ENCODE measurements at places on chromosomes 2 and 18.

DNA sequence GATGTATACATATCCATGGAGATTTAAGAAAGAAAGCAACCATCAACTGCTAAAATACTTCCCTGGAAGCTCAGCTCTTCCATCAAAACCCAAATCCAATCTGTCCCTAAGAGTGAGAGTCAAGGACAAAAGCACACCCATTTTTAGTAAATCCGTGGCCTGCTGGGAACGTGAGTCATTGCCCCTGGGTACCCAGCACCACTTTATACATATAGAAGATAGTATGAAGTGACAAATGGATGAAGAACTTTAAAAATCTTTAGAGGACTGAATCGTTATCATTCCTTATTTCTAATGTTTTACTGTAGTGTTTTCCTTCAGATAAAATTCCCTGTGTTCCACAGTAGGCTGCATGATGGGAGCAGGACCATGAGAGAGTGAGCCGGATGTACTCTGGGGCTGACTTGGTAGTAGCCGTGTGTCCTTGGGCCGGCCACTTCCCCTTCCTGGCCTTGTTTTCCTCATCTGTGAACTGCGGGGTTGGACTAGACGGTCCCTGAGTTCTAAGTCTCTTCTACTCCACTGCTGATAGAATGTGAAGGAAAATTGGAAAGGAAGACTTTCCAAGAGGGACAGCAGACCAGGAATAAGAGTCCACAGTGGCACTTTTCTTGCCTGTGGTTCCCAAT, 28.5 kb upstream of the CEP68 start:
- DNase-seq = no peak

- DNase-seq = no peak
These were observed 93.6 kb downstream of the FTCDNL1 start for GRCh38 chr2:199757233-199757870.

- no peak for DNase-seq
These were observed 127.3 kb downstream of the PRKCE start for GRCh38 chr2:45778720-45779171.

GRCh38 chr2:109176928-109177327, 47.9 kb downstream of the SH3RF3 start:
- DNase-seq = no peak

DNA sequence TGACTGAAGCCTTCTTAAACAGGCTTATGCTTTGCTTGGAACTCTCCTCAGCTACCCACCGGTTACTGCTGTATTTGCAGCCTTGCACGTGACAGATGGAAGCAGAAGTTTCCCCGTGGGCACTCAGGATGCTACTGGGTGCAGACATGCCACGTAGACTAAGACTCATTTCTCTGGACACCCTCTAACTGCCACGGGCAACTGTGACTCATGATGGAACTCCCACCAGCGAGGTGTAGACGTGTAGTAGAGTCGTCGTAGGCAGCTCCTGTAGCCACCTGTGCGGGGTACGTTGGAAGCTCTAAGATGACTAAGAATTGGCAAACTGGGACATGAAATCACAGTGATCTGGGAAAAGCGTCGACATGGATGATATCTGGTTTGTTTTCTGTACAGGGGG, 27.5 kb downstream of the TSHZ1 start:
- DNase-seq = no peak

DNA sequence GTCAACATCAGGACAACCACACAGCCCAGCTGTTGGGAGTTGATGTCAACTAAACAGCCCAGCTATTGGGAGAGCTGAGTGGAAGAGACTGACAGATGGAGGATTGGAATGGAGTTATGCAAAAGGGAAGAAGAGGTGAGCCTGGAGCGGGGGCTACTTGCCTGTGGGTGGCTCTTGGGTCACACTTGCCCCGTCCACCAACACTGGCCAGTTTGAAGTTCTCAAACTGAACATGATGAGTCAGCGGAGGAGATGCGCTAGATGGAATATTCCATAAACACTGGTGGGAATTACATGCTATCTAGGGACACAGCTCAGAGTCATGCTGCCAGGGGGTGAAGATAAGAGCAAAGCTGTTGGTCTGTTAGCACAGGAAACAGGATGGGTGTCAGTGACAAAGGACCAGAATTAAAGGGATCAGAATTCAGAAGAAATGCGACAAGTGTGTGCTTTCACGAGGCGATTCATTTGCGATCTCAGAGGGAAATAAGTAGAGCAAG, 33.2 kb upstream of the AGAP1 start:
- no peak for DNase-seq

DNA sequence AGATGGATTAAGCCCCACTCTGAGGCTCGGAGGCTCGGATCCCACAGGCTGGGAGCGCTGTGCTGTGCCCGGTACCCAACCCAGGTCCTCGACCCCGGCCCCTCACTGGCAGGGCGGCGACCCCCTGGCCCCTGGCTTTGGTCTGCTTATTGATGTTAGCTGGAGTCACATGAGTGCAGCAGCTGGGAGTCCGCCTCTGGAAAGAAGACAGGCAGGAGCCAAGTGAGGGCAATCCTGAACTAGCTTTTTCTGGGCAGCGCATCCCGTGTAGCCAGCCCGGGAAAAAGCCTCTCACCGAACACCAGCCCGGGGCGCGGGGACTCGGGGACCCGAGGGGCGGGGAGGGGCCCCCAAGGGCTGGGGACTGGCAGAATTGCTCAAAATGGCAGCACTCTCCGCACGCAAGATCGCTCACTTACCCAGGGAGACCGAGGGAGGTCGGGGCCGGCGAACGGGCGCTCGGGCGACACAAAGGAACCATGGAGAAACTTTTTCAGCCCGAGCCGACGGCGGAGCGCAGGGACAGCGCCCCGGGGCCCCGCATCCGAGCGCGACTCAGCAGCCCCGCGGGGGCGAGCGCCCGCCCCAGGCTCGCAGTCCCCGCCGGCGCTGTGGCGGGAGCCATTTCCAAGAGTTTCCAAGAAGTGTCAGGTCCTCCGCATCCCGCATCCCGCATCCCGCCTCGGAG, 567 bp downstream of the TMEM200C start:
- no peak for DNase-seq

DNA sequence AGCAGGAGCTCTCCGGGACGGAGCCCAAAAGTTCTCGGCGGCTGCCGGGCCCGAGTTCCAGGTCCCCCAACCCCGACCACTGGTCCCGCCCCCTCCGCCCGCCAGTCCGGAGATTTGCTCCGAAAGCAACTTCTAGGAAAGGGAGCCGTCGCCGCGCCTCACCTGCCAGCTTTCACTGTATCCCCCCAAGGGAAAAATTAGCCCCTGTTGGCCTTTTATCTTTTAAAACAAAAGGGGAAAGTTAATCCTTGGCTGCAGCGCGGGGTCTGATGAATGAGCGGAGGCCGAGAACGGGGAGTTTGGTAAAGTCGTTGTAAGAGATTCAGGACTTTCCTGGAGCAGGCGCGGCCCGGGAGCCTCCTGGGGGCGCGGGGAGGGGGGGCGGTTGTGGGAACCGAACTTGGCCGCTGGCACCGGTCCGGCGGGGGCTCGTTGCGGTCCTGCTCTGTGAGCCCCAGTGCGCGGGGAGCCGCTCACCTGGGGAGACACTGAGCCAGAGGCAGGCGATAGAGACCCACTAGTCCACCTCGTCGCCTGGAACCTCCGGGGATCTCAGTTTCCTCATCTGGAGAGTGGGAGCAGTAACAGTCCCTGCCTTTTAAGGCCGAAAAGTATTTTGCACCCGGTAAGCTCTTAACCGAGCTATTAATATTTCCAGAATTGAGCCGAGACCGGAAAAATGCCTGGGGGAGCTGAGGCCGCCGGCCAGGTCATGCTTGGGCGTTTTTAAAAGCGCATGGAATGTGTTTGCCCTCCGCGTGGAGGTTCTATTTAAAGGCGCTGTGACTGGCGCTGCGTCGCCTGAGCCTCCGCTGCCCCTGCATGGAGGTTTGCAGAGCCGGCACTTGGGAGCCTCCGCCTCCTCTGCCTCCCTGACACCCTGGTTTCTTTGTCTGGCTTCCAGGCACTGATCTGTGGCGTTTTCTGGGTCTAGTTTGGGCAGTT, 1.1 kb downstream of the EFHD1 start:
- no peak for DNase-seq

DNA sequence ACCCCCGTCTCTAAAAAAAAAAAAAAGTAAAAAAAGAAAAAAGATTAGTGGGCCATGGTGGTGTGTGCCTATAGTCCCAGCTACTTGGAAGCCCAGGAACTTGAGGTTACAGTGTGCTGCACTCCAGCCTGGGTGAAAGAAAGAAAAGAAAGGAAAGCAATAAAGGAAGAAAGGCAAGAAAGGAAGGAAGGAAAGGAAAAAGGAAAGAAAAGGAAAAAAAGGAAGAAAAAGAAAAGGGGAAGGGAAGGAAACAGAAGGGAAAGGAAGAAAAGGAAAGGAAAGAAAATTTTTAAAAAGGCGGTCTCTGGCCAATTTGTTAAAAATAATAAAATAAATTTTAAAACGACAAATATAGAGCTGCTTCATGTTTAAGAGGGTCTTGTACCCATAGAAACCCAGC, 74.4 kb upstream of the RNU4ATAC start:
- DNase-seq = no peak

DNA sequence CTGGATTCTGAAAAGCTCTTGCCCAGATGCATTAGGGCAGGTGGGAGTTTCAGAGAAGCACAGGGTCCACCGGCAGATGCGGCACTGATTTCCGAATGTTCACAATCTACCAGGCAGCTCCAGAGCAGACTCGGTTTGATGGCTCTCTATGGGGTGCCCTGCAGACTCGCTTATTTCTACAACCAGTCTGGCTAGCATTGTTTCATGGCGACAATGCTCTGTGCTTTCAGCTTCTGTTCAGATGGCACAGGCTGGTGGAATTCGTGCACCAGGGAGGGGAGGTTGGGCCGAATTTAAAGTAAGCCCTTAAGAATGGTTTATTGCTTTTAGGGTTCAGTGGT, 9.9 kb downstream of the MYT1L start:
- no peak for DNase-seq

- no peak for DNase-seq
These were observed 710 bp upstream of the TMSB10 start for GRCh38 chr2:84904717-84905174.

- no peak for DNase-seq
These were observed 47.4 kb upstream of the ITGB6 start for GRCh38 chr2:160247296-160248035.

DNA sequence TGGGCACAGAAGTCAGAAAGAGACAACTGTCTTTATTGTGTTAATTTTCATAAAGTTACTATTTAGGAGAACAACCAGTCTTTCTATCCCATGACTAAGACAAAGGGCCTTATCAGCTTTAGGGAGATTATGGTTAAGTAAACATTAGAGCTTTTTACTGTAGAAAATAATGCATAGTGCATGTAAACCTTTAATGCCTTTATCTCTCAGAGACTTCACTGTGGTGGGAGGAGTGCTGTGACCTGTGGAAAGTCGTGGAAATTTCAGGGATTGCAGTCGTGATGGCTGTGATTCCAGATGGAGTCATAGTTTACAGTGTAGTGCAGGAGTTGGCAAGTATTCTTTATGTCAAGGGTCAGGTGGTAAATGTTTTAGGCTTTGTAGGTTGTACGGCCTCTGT, 15.8 kb downstream of the ZNF236 start:
- DNase-seq = no peak

DNA sequence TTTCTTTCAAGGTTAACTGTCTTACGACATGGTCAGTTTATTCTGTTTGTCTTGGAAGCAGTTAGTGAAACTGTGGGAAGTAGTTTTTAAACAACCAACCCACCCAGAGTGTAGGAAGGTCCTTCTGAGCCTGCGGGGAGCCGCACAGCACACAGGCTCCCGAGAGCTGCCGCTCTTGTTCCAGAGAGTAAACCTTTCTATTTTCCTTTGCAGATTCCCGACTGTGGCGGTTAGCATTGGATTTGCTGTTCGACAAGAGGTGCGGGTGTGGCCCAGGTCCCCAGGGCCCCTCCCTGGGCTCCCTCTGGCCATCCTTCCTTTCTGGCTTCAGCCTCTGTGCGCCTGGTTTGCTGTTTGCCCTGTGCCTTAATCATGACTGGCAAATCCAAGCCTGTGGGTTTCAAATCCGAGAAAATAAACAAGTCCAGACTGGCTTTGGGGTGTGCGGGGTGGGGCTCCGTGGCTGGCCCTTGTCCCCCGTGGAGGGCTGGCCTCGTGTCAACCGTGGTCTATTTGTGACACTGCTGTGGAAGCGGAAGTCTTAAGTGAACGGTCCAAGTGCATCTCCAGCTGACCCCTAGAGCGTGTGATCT, 30.7 kb downstream of the IMPA2 start:
- no peak for DNase-seq

DNA sequence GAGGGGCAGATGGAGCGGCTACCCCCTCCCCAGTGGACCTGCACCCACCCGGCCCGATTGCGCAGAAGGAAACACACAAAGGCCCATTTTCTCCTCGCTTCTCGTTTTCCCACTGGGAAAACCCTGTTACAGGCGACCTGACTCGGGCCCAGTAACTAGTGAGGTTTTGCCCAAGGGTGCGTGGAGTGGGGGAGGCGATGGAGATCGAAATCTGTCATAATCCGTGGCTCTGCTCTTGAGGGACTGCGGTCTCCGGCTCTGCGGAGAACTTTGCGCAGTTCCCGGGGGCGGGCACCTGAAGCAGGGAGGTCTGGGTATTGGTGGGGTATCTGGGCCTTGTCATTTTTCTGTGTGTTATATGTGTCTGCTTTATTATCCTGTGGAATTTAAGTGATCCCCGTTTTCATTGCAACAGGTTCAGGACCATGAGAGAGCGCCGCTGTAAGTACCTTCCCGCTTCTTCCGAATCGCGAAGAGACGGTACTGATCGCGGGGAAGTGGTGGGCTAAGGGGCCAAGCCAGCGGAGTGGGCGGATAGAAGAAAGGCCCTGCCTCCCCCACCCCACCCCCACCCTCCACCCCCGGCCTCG, 4.0 kb upstream of the HOXD4 start:
- DNase-seq = no peak

DNA sequence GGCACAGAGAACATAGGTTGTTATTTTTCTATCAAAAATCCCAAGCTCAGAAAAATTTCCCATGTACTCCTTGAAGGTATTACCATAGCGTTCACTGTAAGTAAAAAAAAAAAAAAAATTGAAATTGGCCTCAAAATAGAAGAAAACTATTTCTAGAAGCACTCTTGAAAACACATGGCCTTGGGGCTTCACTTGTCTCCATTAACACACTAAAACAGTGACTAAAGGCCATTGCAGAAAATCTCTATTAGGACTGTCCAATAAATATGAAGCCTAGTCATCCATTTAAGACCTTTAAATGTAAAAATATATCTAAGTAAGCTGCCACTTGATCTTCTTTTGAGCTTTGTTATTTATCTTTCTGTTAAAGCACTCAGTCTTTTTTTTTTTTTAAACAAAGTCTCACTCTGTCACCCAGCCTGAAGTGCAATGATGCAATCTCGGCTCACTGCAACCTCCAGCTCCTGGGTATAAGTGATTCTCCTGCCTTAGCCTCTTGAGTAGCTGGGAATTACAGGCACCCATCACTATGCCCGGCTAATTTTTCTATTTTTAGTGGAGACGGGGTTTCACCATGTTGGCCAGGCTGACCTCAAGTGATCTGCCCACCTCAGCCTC, 35.8 kb downstream of the CCDC68 start:
- no peak for DNase-seq

DNA sequence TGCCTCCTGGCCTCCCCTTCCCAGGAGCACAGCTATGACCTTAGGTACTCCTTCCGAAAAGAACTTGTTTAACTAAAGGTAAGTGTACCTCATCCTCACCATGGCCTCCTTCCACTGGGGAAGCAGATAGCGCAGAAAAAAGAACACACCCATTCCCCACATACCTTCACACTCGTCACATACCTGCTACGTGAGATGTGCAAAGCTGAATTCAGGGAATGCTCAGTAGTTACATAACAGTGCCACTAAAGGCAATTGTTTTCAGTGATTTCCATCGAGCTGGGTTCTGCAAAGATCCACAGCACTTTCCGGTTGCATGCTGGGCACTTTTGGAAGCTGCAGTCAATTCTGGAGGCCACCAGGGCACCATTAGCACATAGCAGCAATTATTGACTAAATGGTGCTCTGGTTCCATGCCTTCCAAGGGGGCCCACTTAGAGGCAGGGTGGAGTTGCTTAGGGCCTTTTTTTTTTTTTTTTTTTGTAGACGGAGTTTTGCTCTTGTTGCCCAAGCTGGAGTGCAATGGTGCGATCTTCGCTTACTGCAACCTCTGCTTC, 41.0 kb downstream of the PAX8 start:
- no peak for DNase-seq
